ENCODE measurements at places on chromosomes 12 and 14.
A peak's percentile ranks its signal among the peaks of the same experiment; 100 is the strongest.

- no peak for DNase-seq
These were observed 1845.8 kb upstream of the SEL1L start for GRCh38 chr14:83379436-83379835.

- no peak for DNase-seq
These were observed 253.8 kb downstream of the RMST start for GRCh38 chr12:97716356-97716755.

- no peak for DNase-seq
These were observed 1.6 kb downstream of the ABCB9 start for GRCh38 chr12:122964439-122965257.

- no peak for DNase-seq
These were observed 51.8 kb downstream of the FOXN3 start for GRCh38 chr14:89365061-89365801.

GRCh38 chr14:64170181-64170580 is 124.0 kb downstream of the ESR2 start:
- no peak for DNase-seq

DNA sequence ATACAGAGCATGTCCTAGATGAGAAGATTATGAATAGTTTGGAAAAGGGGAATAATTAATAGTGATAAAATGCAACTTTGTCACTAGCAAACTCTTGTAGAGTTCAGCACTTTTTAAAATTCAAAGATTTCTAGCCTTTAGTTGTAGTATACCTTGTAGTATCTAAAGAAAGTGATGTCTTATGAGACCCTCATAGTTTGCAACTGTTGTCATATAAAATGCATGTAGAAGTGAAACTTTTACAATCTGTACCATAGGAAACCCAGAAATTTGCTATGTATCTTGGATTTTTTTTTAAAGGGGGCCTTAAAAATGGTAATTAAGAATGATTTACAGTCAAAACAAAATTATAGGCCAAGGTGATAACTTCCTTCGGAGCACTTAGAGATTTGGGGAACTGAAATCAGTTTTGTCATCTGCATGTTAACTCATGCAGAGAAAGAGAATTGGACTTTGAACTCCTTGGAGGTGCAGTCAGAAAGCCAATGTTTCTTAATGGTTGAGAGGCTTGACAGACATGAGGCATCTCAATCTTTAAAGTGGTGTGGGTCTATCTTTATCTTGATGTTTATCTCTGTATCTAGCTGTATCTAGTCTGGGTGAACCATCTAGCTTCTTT is 1.3 kb downstream of the LRRK2 start:
- no peak for DNase-seq

DNA sequence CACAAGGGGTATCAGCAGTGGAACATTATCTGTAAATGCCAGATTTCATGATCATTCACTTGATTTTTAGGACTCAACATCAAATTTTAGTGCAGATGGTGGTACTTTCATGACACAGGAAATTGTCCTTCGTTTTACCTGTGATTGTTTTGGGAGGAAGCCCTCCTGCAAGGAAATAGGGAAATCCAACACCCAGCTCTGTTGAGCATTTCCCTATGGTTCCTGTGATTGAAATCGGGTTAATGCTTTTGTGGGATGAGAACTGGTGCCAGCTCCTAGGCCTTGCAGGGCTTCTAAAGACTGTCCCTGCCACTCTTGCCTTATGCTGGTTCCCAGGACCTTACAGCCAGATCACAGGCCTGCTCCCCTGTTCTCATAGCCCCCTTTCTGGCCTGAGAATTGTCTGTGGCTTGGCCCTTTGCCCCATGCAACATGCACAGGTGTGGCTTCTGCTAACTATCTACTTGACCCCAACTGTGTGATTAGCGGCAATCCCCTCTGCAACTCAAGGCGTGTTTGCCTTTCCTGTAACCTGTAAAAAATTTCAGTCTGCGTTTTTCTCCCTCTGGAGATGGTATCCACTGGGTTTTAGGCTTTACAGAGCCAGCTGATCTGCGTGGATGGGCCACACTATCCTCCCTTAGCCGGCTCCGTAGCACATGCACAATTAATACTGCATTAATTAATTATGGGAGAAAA is 112.5 kb downstream of the ETV6 start:
- no peak for DNase-seq

- DNase-seq = no peak
These were observed 411.0 kb downstream of the NELL2 start for GRCh38 chr12:44465139-44465538.

GRCh38 chr14:101198398-101199027 is 295.0 kb upstream of the RTL1 start:
- DNase-seq = no peak

- DNase-seq = no peak
These were observed 104.0 kb upstream of the PWP1 start for GRCh38 chr12:107581619-107582015.

GRCh38 chr14:29911810-29912209 is 15.8 kb downstream of the PRKD1 start:
- no peak for DNase-seq

DNA sequence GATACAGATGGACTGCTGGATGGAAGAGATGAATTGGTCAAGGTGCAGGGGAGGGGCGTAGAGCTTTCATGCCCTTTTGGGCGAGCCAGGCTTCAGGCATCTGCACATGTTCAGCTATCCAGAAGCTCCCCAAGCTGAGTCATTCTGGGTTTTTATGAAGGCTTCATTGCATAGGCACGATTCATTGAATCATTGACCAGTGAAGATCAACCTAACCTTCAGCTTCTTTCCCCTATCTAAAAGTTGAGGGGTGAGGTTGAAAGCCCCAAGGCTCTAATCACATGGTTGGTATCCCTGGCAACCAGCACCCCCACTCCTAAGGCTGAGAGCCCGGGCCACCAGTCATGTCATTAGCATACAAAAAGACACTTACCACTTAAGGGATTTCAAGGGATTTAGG is 36.3 kb downstream of the RPS29 start:
- DNase-seq = no peak

GRCh38 chr14:61598980-61599379 is 96.3 kb upstream of the HIF1A start:
- DNase-seq = no peak

DNA sequence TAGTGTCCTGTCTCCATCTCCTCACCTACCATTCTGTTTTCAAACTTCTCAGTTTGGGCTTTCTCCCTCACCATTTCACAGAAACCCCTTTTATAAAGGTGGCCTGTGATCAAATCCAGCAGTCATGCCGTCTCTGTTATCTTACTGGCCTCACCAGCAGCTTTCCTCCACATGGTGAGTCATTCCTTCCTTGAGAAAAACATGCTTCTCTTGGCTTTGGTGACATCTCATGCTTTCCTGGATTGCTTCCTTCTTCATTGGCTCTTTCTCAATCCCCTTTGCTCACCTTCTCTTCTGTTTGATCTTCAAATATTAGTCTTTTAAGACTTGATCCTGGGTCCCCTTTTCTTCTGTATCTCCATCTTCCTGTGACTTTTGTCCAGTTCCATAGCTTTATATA is 164.9 kb downstream of the ANO4 start:
- DNase-seq = no peak

GRCh38 chr14:35159742-35160409 is 37.5 kb downstream of the PRORP start:
- peak; percentile 69 for DNase-seq

DNA sequence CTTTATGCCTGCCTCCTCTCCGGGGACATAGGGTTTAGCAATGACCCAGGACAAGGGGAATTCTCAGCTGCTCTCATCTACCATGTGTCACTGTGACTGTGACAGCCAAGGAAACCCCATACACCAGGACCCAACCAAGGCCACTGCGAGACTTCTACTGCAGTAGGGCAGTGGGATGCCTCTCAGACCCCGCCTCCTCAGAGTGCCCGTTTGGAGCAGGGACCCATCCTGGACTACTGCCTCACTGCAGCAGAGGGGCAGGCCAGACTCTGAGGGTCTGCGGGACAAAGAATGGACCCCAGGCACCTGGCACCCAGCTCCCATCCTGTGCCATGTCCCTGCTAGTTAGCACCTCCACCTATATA is 71.3 kb upstream of the DDX11 start:
- no peak for DNase-seq

GRCh38 chr12:45959728-45960127 is 30.6 kb downstream of the SCAF11 start:
- no peak for DNase-seq

DNA sequence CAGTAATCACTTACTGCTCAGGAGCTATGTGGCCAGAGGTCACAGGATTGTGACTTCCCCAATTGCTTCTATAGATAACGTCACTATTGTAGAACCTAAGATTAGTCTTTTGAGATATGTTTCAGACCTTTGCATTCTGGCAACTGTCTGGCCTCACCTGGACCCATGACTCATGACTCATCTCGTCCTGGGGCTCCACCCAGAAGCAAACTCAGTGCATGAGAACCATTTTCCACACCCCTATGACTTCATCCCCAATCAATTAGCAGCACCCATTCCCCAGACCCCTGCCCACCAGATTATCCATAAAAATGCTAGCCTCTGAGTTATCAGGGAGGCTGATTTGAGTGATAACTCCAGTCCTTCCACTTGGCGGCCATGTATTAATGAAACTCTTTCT is 186.9 kb downstream of the EMP1 start:
- DNase-seq = no peak

GRCh38 chr14:99224948-99225347 is 47.0 kb downstream of the BCL11B start:
- DNase-seq = no peak

GRCh38 chr14:65805113-65805473 is 392.6 kb downstream of the FUT8 start:
- DNase-seq = no peak

DNA sequence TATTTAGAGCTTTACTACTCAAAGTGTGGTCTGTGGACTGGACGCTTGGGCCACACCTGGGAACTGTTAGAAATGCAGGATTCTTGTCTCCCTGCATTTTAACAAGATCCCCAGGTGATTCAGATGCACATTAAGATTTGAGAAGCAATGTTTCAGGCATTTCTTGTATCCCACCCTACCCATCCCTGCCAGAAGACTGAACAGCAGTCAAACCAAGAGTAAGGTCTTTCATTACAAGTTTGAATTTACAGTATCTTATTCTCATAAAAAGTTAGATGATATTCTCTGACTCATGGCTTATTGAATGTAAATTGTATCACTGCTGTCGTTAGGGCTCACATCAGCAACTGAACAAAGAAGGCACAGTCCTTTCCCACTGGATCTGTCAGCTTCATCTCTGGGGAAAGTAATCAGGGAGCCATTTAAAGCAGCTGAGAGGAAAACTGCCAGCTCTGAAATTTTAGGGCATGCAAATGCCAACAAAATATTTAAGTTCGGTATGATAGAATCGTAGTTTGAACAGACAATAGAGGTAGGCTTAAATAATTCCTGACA is 141.1 kb downstream of the AKAP6 start:
- no peak for DNase-seq

- DNase-seq = no peak
These were observed 146.4 kb downstream of the EMP1 start for GRCh38 chr12:13342971-13343370.

- DNase-seq = no peak
These were observed 626 bp downstream of the TXNDC16 start for GRCh38 chr14:52551696-52552062.

DNA sequence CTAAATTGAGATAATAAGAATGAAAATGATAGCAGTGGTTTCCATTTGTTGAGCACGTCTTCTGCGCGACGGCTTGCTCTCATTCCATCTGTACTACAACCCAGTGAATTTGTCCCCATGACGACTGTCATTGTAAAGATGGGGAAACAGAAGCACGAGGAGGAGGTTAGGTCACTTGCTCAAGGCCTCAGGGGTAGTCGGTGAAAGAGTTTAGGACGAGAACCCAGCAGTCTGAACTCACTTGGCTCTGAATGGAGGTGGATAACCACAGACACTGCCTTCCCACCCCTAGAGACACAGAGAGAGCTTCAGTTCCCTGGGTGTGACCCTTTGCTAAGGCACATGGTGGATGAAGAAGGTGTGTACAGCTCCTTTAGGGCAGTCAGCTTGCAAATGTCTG is 30.9 kb upstream of the PLEKHG3 start:
- no peak for DNase-seq

GRCh38 chr14:102227184-102227964 is 77.6 kb downstream of the MOK start:
- no peak for DNase-seq

DNA sequence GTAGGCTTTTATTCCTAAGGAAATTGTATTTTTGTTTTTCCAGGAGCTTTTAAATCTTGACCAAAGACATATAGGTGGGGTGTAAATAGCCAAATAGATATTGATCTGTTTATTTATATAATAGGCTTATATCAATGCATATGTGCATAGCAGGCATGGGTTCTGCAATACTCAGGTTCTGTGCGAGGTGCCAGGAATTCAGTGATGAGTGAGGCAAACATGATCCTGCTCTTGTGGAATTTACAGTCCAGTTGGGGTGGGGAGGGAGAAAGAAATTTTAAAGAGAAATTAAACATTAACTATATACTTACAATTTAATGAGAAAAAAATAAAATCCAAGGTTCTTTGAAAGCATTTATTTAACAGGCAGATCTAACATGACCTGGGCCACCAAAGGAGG is 160.3 kb upstream of the HIF1A start:
- no peak for DNase-seq

DNA sequence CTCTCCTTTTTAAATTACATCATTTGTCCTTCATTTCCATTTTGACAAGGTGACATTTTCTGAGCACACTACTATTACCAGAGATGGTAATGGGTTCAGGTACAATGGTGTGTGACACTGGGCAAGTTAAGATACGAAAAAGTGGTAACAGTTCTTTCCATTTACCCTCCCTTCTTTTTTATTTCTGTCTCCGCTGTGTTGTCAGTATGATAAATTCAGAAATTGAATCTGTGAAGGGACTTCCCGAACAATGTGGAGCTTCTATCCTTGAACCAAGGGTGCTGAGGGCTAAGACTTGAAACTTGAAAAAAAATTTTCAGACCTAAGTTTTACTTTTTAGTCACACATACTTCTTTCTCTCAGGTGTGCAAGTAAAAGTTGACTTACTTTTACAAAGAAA is 103.7 kb downstream of the ERC1 start:
- no peak for DNase-seq

DNA sequence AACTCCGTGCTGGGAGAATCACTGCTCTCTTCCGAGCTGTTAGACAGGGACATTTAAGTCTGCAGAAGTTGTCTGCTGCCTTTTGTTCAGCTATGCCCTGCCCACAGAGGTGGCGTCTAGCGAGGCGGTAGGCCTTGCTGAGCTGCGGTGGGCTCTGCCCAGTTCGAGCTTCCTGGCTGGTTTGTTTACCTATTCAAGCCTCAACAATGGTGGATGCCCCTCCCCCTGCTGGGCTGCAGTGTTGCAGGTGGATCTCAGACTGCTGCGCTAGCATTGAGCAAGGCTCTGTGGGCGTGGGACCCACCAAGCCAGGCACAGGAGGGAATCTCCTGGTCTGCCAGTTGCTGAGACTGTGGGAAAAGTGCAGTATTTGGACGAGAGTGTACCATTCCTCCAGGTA is 43.7 kb downstream of the GPR137C start:
- DNase-seq = no peak

All from fibroblast of skin of left quadriceps (primary cell).